Keratinocyte (primary cell): ENCODE measurements at places on chromosomes 16 and 17. TPM values are rescaled to one million over a fixed set of nuclear protein-coding genes. Genes with fewer than 3 reads are reported as not detected.

DNA sequence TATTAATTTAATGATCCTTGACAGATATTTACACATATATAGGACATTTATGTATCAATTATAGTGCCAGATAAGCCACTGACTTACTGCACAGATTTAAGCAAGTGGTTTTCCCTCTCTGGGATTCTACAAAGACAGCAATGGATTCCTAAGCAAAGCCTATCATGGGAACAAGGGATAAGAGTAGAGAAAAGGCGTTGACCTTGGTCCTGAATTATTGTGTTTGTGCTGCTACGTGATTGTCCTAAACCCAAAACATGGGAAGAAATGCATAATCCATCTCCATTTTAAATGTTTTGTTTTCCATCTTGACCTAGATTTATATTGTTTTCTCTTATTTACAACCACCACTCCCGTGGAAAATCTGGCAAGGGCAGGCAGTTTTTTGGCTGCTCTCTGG is 14.0 kb downstream of the SLFN11 start:
- DNase-seq = no peak

GRCh38 chr16:58518083-58518979 is 3.0 kb downstream of the SETD6 start:
- no peak for DNase-seq

DNA sequence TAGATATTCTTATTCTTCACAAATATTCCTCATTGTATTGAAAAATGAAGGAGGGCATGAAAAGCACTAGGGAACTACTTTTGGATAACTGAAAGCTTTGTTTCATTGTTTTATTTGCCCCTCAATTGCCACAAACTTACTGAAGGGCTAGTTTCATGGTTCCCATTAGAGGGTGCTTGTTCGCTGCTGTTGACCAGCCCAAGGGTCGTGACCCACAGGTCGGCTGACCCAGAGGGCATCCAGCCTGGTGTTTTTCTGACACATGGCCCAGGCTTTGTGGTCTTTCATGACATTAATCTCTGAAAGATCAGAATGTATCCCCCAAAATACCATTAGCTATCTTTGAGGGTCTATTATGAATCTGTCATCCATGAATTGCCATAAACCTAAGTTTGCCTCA is 30.0 kb downstream of the DGKE start:
- DNase-seq = no peak

GRCh38 chr17:71423871-71424546 is 696.8 kb upstream of the SOX9 start:
- peak; percentile 92 for DNase-seq

DNA sequence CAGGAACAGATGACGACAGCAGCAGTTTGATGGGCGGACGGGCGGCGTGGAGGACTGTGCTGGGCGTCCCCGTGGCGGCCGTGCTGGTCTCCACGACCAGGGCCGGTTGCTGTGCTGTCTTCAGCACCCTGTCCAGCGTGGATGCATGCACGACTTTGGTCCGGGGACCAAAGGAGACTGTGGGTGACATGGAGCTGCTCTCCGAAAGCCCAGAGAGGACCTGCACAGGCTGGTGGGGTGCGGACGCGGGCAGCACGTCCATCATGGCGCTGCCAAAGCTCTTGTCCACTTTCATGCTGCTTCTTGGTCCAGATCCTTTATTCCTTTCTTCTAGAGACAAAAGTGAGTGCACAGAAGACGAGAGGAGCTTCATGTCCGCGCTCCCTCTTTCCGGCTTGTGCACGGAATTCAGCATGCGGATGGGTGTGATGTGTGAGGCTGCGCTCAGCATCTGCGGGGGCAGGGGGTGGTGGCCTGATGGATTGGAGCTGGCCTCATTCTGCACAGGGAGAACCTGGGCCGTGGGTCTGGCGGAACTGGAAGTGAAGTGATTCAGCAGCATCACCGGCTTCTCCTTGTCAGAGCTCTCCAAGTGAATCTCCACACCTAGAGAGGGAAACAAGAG is 20.3 kb downstream of the MAP1LC3B start:
- DNase-seq = no peak

- no peak for DNase-seq
Measured at GRCh38 chr17:30021708-30022317, 80.4 kb downstream of the EFCAB5 start.

DNA sequence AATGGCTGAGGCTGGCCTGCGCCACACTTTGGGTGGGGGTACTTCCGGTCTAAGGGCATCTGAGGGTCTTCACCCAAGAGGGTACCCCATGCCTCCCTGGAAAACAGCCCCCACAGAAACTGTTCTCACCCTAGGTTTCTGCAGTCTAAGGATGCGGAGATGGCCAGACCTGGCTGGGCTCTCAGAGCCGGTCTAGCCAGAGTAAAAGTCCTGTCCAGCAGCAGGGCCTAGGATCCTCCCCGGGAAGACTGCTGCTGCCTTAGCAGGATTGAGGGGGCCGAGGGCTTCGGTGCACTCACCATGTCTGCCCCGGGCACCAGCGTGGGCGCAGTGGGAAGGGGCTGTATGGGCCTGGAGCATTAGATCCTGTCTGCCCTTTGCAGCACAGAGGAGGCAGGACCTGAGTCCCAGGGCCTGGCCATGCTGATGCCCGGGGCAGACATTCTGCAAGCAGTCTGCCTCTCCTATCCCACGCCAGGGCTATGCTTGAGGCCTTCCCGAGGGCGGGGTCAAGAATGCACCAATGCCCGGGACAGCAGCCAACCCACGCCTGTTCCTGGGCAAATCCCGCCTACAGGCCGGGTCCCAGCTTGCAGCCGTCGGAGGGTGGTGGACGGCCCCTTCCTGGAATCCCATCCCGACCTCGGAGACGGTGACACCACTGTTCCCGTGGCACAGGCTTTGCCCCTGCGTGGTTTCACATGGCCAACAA is 54.7 kb downstream of the CBFA2T3 start:
- DNase-seq = no peak

GRCh38 chr16:14562691-14563491 is 67.2 kb downstream of the PARN start:
- peak; percentile 72 for DNase-seq

GRCh38 chr17:43994272-43995149 is 9.9 kb upstream of the NAGS start:
- DNase-seq = no peak

GRCh38 chr17:48336986-48337385 is 93.0 kb downstream of the SKAP1 start:
- DNase-seq = no peak

GRCh38 chr17:46876353-46876887 is 25.0 kb downstream of the WNT9B start:
- DNase-seq = peak; percentile 17

DNA sequence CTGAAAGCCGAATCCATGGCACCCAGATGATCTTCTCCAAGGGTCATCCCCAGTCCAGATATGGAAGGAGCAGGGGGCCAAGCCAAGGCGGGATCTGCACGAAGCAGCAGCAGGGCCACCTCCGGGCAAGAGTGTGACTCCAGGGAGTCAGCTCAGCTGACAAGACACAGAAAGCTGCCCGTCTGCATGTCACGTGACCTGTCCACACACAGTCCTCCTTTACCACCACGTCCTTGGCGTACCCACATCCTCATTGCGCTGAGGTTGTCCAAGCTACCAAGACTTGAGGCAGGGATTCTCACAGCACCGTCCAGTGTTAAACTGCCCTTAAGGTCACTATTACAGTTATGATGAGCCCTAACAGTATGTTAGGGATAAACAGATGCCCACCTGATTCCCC is 11.3 kb upstream of the CYTH1 start:
- no peak for DNase-seq

- DNase-seq = no peak
Measured at GRCh38 chr16:50265260-50265659, 1.1 kb upstream of the ADCY7 start.

DNA sequence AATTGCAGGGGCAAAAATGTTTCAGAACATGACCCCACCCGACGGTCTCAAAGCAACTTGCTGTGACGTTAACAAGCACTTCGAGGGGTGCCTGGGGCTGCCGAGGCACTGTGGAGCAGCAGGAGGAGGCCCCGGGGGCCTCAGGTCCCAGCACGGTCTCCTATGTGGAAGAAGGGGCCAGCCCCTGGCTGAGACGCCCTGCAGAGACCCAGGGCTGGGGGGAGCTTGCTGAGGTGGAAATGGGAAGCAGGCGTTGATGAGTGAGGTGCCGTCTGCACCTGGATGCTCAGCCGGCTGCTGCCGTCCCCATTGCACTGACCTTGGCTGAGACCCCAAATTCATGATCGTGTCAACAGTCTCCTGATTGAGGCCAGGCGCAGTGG is 46.5 kb downstream of the NT5M start:
- DNase-seq = no peak

DNA sequence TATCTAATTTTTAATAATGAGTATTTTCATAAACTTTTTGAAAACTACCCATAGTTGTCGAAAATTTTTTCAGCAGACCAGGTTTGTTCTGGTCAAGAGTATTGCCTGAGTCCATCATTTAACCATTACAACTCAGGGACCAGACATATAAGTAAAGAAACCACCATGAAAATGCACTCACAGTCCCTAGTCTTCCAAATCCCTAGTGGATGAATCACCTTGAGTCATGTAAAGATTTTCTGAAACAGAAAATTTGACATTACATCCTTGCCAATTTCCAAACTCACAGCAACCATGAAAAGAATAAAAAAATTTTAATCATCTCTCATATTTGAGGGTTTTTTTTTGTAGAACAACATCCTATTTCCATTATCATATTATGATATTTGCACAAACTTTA is 1337.5 kb upstream of the CDH8 start:
- DNase-seq = no peak

DNA sequence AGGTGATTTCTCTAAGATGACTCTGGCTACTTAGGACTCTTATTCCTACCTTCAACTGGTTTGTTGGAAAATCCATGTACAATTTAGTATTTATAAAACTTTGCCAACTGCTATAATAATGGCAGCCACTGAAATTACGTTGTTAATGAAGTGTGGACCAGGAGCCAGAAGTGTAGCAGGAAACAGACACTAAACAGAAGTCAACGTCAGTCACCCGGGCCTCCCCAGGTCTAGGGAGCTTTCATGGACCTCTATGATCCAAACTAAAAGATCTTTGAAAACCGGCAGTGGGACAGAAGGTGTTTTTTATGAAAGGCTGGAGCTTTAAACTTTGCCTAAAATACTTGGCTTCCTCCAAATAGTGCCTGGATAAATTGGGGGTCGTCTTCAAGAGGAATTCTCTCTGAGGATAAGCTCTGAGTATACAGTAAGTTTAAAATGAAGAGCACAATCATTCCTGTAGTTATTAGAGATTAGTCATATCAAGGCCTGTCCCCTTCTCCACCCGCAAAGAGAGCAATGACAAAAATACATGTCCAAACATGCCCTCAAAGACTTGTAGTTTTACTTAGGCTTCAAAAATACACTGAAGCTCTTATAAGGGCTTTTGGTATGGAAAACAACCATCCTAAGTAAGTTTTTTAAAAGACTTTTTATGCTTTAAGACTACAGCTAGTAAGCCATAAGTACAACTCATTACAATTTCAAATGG is 34.6 kb downstream of the DCUN1D3 start:
- peak; percentile 71 for DNase-seq

Gene AARS1
- 78.3 to 99.2 TPM (median 83.7 TPM) in 3 replicates for polyA plus RNA-seq

Gene SLC5A2
- 0.03 TPM in 2 of 3 replicates, not detected in the other for polyA plus RNA-seq

Gene KRT20
- polyA plus RNA-seq = not detected in 3 replicates

Gene UNC45B
- polyA plus RNA-seq = 0.03 to 0.04 TPM in 2 of 3 replicates, not detected in the other

Gene MT1G
- polyA plus RNA-seq = 8.4 to 21.5 TPM (median 9.8 TPM) in 3 replicates

Gene ODAD4
- 0.07 to 0.20 TPM (median 0.17 TPM) in 3 replicates for polyA plus RNA-seq

Gene GALR2
- polyA plus RNA-seq = 0.06 TPM in 1 of 3 replicates, not detected in the others
